ENCODE measurements at places on chromosomes 2 and 18.

GRCh38 chr2:221958224-221958623 lies 340.6 kb downstream of the PAX3 start:
- peak; percentile 5 for DNase-seq

DNA sequence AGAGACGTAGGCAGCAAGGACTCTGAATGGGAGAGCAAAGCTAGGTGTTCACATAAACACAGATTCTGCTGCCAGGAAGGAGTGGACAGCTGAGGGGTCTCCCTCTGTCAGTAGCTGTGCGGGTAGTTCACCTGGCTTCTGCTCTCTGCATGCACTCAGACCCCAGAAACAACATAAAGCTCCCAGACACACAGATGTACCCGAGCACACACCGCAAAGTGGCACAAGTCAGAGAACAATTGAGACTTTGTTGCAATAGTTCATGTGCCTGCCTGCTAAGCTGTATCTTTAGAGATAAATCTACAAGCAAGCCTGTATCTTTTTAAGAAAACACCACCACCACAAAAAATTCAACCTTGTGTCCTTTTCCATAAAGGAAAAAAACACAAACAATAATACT lies 420.0 kb upstream of the ST6GAL2 start:
- no peak for DNase-seq

DNA sequence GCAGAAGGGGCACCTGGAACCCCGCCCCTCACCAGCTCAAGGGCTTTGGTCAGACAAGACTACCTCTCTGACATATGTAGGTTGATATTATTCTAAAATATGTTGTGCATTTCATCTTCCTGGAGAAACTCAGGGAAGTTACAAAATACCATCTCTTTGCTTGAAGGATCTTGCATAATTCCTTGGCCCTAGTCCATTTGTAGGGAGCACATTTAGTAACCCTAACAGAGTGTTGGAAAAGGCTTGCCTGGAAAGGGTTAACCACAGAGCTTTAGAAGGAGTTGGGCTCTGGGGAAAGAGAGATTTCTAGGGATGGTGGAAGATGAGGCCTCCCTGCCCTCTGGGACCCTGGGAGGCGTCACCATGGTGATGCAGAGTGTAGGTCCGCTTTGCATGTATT lies 143.0 kb upstream of the SLC1A4 start:
- DNase-seq: no peak

GRCh38 chr2:28271919-28272250 lies 120.8 kb upstream of the FOSL2 start:
- no peak for DNase-seq

DNA sequence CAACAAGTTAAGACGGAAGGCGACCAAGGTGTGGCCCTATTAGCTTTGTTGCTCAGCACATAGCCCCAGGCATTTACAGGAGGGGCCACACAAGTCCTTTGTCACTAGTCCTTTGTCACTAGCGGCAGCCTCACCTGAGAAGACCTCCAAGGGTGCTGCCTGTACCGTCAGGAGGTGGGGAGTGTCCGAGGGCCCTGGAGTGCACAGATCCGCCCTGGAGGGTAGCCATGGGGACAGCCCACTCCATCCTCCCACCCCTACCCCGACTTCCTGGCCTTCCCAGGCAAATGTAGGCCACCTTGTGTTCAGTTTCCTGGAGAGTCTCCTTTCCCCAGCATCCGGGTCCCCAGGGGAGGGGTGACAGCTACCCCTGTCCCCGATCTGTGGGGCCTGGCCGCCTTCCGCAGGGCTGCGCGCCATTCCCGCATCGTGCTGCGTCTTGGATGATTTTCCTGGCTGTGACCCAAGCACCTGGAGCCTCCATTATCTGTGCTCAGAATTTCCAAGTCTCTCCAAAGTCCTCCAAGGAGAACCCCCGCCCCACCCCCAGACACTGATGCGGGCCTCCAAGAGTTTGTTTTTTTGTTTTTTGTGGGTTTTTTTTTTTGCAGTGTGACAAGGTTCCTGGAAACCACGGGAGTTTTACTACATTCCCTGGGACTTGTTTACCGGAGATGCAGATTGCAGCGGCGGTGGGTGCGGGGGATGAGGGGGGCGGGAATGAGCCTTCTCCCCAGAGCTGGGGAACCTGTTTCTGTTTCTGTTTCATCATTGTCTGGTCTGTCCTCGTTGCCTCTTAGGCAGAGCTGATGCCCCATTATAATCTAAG lies 28.6 kb downstream of the TEX44 start:
- no peak for DNase-seq

DNA sequence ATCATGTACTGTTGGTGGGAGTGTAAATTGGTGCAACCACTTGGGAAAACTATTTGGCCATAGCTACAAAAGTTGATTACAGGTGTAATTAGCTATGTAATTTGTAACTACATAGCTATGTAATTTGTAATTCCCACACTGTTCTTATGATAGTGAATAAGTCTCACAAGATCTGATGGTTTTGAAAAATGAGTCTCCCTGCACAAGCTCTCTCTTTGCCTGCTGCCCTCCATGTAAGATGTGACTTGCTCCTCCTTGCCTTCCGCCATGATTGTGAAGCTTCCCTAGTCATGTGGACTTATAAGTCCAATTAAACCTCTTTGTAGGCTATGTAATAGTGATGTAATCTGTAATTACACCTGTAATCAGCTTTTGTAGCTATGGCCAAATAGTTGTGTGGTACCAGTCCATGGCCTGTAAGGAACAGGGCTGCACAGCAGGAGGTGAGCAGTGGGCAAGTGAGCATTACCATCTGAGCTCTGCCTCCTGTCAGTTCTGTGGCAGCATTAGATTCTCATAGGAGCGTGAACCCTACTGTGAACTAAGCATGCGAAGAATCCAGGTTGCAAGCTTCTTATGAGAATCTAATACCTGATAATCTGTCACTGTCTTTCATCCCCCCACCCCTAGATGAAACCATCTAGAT lies 133.7 kb upstream of the COPS8 start:
- DNase-seq: no peak

Measured in DMS53 (cell line).